Thyroid gland (tissue), 4 donors: ENCODE measurements at places on chromosomes 1 and 21. TPM values are rescaled to one million over a fixed set of nuclear protein-coding genes. Genes with fewer than 3 reads are reported as not detected.

RUNX3 gene
- 0.42 TPM for total RNA-seq

SPAG17 gene
- total RNA-seq = 4.8 TPM

MXRA8 gene
- total RNA-seq = 101 TPM

EPHX1 gene
- 533 TPM for total RNA-seq

OR2T4 gene
- not detected for total RNA-seq

FHAD1 gene
- total RNA-seq = 0.83 TPM
